B cell (primary cell): ENCODE measurements at places on chromosomes 6 and 20. TPM values are rescaled to one million over a fixed set of nuclear protein-coding genes. Genes with fewer than 3 reads are reported as not detected.
A peak's percentile ranks its signal among the peaks of the same experiment; 100 is the strongest.

DNA sequence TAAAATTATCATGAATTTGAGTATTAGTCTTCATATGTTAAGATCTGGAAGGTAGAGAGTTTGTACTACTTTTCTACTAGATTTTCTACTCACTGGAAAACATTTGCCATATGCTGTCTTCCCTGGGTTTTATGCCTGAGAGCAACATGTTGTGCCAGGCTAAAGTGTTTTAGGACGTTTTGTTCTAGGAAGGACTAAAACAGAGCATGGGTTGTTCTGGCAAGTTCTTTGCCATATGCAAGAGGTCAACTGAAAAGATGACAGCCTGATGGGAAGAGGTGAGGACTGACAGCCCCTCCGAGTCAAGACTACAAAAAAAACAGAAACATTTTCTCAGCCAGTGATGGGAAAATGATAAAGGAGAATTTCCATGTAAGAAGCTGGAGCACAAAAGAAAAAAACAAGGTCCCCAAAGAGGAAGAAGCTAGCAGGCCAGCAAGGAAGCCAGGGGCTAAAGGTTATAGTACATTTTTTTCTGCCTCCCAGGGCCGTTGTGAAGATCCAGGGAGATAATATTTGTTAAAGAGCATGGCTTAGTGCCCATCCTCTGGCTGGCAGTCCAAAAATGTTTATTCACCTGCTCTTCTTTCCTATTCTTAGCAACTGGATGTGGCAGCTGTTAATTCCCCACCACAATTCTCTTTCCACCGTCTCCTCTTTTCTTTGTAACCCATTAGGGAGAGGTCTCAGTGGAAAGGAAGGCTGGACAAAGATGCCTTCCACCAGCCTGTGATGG lies 7.8 kb downstream of the SCGN start:
- DNase-seq: no peak

- no peak for DNase-seq
These were observed 98.9 kb downstream of the PSMG4 start for GRCh38 chr6:3357678-3358077.

DNA sequence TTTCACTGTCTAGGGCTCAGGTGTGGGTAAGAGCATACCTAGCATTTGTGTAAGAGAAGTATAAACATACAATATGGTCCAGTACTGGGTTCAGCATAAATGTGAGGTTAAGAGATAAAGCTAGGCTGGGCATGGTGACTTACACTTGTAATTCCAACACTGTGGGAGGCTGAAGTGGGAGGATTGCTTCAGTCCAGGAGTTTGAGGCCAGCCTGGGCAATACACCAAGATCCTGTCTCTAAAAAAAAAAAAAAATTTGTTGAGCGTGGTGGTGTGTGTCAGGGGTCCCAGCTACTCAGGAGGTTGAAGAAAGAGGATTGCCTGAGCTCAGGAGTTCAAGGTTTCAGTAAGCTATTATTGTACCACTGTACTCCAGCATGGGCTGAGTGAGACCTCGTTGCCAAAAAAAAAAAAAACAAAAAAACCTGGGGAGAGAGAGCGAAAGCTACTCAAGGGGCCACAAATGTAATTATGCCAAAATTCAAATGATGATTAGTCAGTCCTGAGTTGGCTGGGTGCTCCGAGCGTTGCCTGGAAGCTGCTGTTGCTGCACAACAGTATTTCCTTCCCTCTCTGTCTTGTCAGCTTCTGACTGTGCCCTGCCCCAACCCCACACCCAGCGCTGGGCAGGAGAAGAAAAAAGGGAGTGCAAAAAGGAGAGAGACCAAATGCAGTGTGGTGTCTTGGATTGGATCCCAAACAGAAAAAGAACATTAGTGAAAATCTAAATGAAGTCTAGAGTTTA lies 24.0 kb downstream of the CMTR1 start:
- DNase-seq: no peak

- no peak for DNase-seq
These were observed at the start of gene RGS17 for GRCh38 chr6:153131037-153131981. TSS of gene RGS17 (minus strand) at chr6:153131282. CDS start at chr6:153044018, 87,264 bp downstream.

- no peak for DNase-seq
These were observed 7.0 kb downstream of the UBE2C start for GRCh38 chr20:45819466-45819865.

DNA sequence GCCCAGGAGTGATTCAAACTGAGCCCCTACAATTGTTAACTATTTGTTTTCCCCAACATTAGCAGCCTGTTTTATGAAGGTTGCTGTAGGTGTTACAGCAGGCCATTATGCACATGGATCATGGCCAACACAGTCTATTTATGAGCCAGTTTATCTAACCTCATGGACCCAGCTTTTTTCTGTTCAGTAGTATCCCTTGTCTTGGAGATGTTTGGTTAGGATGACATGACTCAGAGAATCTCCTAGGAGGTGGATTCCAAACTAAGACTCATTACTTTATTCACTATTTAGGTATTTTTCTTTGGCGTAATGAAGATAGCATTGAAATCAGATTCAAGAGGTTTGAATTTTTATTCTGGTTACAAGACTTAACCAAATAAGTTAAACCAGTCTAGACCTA lies 62.8 kb upstream of the TFB1M start:
- DNase-seq: no peak

DNA sequence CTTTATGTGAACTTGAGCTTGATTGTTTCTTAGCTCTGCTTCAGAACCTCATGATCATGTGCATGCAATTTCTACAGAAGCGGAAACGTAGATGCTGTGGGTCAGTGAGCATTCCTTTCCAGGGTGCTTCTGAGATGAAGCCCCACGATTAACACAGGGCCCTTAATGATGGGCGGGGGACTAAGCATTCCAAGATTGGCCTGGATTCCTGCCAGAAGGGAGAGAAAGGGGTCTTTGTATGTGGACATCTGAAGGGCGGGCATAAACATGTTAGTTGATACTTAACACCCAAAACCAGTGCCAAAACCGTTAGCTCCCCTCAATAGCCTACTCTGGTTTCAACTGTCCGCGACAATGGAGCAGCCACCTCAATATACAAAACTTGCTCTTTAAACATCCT lies 46.9 kb upstream of the POU3F2 start:
- DNase-seq: no peak

GRCh38 chr6:113920663-113921267 lies 50.2 kb downstream of the HDAC2 start:
- DNase-seq: no peak

DNA sequence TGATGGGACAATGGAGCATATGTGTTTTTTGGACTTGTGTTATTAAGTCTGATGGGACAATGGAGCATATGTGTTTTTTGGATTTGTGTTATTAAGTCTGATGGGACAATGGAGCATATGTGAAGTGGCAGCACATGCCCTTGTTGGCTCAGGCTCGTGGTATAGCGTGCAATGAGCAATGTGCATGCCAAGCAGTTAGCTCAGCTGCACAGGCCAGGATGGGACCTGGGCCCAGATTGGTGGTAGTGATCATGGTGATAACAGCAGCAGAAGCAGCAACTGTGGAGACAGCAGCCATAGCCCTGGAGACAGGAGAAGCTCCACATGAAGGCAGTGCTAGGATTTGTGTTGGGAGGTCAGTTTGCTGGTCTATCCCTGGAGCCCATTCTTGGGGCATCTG lies 61.1 kb downstream of the IL20RA start:
- no peak for DNase-seq

GRCh38 chr6:23951691-23952090 lies 174.3 kb upstream of the NRSN1 start:
- no peak for DNase-seq

DNA sequence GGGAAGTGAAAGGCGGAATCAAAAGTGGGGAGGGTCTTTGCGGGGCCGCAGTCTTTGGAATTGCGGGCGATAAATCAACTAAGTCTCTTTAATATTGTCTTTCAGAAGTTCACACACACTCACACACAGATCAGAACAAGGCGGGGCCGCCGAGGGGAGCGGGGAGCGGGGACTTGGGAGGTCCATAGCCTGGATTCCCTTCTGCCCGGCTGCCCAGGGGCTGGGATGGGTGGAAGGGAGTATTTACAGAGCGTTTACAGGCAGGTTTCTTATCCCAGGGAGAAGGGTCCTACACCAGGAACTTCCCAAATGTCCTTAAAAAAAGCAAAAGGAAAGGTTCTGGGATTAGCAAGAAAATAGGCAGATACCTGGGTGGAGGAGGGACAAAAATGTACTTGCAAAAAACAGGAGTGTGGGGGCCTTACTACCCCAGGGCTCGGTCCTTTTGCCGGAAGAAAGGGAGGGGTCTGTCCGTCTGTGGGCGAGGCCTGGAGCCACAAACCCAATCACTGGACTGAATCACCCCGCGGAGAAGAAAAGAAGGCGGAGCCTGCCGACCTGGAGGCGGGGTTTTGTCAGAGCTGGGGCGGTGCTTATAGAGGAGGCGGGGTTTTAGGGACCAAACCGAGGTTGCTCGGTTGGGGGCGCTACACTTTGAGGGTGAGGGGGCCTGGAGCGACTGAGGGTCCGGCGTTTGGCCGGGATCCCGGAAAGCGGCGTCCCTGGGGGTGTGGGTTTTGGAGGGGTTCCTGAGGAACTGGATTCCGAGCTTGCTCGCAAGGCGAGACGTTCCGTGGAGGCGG lies 3.2 kb downstream of the PRRT1 start:
- DNase-seq: peak; percentile 64

DNA sequence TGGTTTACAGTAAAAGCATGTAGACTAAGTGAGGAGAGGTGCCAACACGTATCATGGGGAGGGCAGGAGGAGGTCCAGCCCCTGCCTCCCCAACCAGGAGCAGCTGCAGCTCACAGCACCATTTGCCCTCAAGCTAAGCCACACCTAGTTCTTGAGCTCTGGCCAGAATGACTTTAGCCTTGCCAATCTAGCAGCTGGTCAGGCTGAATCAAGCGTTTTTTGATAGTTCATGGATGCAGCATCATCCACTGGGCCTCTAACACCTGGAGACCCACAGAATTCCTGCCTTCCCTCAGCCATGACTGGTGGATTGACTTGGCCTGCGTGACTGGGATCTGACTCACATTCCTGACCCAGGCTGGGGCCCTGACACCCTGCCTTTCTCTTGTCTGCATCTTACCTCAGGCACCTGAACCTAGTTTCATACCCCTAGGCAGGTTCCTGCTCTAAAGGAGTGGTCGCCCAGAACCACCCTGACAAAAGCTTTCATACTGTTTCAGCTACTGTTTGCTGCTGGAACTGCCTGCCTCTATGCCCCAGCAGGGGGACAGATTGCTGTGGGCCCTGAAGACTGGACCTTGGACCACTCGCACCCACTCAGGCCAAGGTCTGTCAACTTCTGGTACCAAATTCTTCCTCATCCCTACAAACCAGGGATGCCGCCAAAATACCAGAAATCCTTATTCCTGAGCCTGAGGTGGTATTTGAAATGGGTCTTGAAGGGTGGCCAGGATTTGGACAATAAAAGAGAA lies 122.3 kb downstream of the QRSL1 start:
- DNase-seq: no peak

DNA sequence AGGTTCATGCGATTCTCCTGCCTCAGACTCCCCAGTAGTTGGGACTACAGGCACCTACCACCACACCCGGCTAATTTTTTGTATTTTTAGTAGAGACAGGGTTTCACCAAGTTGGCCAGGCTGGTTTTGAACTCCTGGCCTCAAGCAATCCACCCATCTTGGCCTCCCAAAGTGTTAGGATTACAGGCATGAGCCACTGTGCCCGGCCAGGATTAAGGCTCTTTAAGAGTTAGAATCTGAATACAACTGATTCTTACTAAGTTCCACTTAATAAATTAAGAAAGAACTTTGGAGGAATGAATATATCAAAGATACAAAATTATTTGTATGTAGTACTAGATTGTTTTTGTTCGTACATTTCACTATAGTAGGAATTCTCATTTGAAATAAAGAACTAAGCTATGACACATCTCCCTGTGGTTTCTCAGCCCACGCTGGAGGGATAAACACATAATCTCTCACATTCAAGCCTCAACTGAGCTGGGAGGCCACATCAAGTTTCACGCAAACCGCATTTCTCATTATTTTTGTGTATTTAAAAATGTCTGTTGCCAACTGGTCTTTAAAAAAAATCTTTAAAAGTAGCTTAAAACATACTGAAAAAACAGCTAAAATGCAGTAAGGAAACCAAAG lies 34.2 kb downstream of the DTNBP1 start:
- DNase-seq: no peak

GRCh38 chr6:143110996-143111395 lies 50.3 kb downstream of the AIG1 start:
- DNase-seq: no peak

GRCh38 chr6:16078064-16078463 lies 50.8 kb upstream of the MYLIP start:
- DNase-seq: no peak

GRCh38 chr6:12419631-12420272 lies 129.6 kb downstream of the EDN1 start:
- DNase-seq: no peak

Gene TBC1D32
- 9.0 and 10.3 TPM in 2 replicates for polyA plus RNA-seq

Gene GRIK2
- polyA plus RNA-seq: not detected in 2 replicates

Gene MTFR2
- 2.0 and 2.2 TPM in 2 replicates for polyA plus RNA-seq

Gene HMGCLL1
- not detected in 2 replicates for polyA plus RNA-seq

Gene PNRC1
- polyA plus RNA-seq: 158 and 184 TPM in 2 replicates

Gene DEFB126
- polyA plus RNA-seq: not detected in 2 replicates

Gene STAU1
- polyA plus RNA-seq: 15.4 and 24.7 TPM in 2 replicates

Gene SYCP2
- 0.79 and 0.98 TPM in 2 replicates for polyA plus RNA-seq

Gene SAPCD1
- polyA plus RNA-seq: 12.9 and 21.5 TPM in 2 replicates
